ENCODE measurements at places on chromosomes 6 and 20.

DNA sequence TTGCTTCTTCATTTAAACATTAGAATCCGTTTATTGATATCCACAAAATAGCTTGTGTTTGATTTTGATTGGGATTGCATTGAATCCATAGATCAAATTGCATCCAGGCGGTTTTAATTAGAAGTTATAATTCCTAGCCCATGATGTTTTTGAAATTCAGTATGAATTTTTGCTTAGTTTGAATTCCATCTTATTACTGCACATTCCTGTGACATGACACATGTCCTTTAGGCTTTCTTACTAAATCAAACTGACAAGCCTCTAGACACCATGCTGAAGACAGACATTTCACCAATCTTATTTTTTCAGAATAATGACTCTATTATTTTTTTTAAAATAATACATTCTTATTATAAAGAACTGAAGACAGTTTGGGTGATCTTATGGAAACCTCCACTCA, 21.4 kb upstream of the PI16 start:
- no peak for DNase-seq

DNA sequence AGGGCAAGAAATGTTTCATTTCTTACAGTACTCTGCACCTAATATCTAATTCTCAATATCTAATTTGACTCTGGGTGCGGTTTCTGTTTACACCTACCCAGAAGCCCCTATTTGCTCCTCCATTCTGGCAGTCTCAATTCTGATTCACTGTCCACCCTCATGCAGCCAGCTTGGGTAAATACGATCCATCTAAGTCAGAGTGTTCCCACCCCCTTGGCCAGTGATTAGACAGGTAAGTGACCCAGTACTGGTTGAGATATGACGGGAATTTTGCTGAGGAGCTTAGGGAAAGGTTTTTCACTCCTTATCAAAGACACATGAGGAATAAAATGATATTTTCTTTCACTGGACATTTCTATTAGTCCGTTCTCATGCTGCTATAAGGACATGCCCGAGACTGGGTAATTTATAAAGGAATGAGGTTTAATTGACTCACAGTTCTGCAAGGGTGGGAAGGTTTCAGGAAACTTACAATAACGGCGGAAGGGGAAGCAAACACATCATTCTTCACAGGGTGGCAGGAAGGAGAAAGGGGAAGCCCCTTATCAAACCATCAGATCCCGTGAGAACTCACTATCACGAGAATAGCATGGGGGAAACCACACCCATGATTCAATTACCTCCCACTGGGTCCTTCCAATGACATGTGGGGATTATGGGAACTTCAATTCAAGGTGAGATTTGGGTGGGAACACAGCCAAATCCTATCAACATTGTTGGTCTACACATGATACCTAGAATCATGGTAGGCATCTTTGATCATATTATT, 29.4 kb downstream of the GLO1 start:
- DNase-seq: no peak

DNA sequence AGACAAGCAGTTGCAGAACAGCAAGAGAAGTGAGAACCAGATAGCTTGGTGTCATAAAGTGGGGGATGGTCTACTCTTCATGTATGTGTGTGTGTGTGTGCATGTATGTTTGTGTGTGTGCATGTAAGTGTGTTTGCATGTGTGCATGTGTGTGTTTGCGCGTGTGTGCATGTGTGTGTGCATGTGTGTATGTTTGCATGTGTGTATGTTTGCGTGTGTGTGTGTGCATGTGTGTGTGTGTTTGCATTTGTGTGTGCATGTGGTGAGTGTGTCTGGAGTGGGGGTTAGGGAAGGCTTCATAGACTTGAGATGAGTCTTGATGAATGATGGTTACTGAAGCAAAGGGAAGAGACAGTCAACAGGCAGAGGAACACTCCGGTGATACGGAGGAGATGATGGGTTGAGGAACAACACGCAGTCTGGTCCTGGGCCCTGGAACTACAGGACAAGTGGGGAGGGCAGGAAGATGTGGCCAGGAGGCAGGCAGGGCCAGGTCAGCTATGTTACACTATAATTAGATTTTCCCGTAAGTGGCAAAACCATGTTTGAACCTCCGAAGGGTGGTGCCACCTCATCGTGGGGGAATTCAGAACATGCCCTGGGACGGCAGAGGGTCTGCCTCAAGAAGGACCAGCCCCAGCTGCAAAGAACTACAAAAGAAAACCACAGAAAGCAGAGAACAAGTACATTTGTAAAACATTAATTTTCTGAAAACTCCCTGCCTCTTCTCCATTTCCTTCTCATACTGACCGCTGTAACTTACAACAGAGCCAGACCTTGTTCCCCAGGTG, 38.7 kb upstream of the PDE10A start:
- DNase-seq: no peak

- DNase-seq: no peak
Measured at GRCh38 chr6:151475653-151476523, 17.9 kb upstream of the CCDC170 start.

GRCh38 chr20:2217857-2218539, 77.8 kb upstream of the TGM3 start:
- DNase-seq: no peak

All from activated effector memory CD4-positive, alpha-beta T cell treated with Interleukin-2 at 50 U/mL for 16 hours (primary cell).